ENCODE measurements at places on chromosomes 16 and 17. TPM values are rescaled to one million over a fixed set of nuclear protein-coding genes. Genes with fewer than 3 reads are reported as not detected.

DNA sequence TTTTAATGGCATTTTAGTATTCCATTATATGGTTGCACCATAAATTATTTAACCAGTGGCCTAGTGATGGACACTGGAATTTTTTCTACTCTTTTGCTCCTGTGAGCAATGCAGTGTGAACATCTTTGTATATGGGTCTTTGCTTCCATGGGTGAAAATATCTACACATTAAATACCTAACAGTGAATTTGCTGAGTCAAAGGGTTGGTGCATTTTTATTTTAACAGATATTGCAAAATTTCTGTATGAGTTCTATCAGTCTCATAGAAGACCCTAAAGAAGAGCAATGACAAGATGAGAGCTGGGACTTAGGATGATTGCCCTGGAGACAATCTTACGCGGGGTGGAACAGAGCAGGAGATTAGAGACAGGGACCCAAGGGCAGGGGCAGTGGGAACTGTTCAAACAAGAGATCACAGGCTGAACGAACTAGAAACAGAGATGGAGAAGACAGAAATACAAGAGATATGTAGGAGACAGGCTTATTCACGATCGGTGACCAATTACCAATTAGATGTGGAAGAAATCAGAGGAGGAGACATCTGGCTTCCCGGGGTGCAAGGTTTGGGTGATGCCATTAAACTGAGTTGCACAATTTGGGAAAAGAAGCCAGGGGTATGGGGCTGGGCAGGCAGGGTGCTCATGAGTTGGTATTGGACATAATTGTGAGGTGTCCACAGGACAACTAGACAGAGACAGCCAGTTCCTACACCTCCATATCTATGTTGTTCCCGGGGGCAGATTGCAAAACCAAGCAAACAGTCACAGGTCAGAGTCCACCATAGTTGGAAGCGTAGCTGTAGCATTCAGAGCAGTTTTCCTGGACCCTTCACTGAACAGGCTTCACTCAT, 39.9 kb upstream of the LONP2 start:
- no peak overlapping the region for H3K27ac ChIP-seq
- no peaks in the 10 kb centered on the region for H3K4me1 ChIP-seq
- no peaks in the 10 kb centered on the region for H3K36me3 ChIP-seq
- peaks cover 5% of the 10 kb centered on the region for H3K27me3 ChIP-seq
- no peak overlapping the region for H3K4me3 ChIP-seq

- H3K4me3 ChIP-seq = no peak overlapping the region
- H3K27me3 ChIP-seq = no peaks in the 10 kb centered on the region
- H3K36me3 ChIP-seq = peaks cover 31% of the 10 kb centered on the region
- DNase-seq = no peak
- H3K27ac ChIP-seq = no peak overlapping the region
Observed at GRCh38 chr17:16281351-16281750, 64.3 kb downstream of the PIGL start.

GRCh38 chr16:19785081-19785480, 67.0 kb downstream of the IQCK start:
- no peak overlapping the region for H3K4me3 ChIP-seq
- DNase-seq = no peak
- H3K27ac ChIP-seq = no peak overlapping the region
- H3K27me3 ChIP-seq = no peaks in the 10 kb centered on the region
- H3K4me1 ChIP-seq = no peaks in the 10 kb centered on the region

DNA sequence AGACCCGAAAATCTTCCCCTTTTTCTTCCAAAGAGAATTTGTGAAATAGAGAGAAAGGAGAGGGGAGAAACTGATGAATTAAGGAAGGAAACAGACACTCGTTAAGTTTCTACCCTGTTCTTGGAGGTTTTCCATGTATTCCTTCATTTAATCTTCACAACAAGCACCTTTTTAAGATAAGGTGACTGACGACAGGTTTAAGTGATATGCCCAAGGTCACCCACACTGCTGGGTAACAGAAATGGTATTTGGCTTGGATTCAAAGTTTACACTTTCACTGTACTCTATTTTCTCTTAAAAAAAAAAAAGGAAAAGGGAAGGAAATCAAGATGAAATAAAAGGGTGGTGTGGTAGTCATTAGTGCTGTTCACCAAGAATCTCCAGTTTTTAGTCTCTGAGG, 33.5 kb upstream of the TOX3 start:
- DNase-seq = no peak
- no peaks in the 10 kb centered on the region for H3K4me1 ChIP-seq
- H3K4me3 ChIP-seq = no peak overlapping the region
- no peak overlapping the region for H3K27ac ChIP-seq
- H3K27me3 ChIP-seq = no peaks in the 10 kb centered on the region
- no peaks in the 10 kb centered on the region for H3K36me3 ChIP-seq

GRCh38 chr16:19223235-19224170, 55.5 kb downstream of the SYT17 start:
- DNase-seq = peak; percentile 76
- no peak overlapping the region for H3K4me3 ChIP-seq
- H3K27me3 ChIP-seq = peaks cover 11% of the 10 kb centered on the region
- H3K27ac ChIP-seq = no peak overlapping the region

GRCh38 chr17:8053600-8053999, 14.7 kb downstream of the ALOX15B start:
- H3K27ac ChIP-seq = no peak overlapping the region
- H3K27me3 ChIP-seq = peaks cover 12% of the 10 kb centered on the region
- H3K4me1 ChIP-seq = peaks cover 4% of the 10 kb centered on the region
- no peaks in the 10 kb centered on the region for H3K36me3 ChIP-seq

- H3K4me3 ChIP-seq = no peak overlapping the region
- peaks cover 3% of the 10 kb centered on the region for H3K4me1 ChIP-seq
- peaks cover 5% of the 10 kb centered on the region for H3K27me3 ChIP-seq
- no peak for DNase-seq
Observed at GRCh38 chr17:81304196-81305015, 9.3 kb upstream of the SLC38A10 start.

DNA sequence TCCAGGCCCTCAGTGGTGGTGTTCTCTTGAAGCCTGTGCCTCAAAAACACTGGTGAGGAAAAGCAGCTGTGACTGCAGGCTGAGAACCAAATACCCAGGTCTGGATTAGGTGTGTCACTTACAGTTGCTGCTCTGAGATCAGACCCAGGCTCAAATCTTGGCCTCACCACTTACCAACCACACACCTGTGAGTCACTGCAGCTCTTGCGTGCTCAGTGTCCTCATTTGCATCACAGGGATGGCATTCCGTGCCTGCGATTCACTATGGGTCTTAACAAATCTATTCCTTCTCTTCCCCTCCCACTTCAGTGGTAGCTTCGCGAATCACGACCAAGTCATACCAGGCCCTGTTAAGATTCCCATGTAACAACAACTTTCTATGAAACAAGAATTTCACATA, 233.4 kb upstream of the HSBP1 start:
- no peaks in the 10 kb centered on the region for H3K4me1 ChIP-seq
- no peak overlapping the region for H3K27ac ChIP-seq
- H3K4me3 ChIP-seq = no peak overlapping the region
- DNase-seq = no peak
- peaks cover 2% of the 10 kb centered on the region for H3K27me3 ChIP-seq
- H3K36me3 ChIP-seq = no peaks in the 10 kb centered on the region

DNA sequence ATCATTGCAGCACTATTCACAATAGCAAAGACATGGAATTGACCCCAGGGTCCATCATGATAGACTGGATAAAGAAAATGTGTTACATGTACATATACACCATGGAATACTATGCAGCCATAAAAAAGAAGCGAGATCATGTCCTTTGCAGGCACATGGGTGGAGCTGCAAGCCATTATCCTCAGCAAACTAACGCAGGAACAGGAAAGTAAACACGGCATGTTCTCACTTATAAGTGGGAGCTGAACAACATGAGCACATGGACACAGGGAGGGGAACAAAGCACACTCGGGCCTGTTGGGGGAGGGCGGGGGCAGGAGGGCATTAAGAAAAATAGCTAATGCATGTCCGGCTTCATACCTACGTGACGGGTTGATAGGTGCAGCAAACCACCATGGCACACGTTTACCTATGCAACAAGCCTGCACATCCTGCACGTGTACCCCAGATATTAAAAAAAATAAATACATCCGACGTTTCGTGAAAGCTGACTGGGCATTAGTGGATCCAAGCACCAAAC, 28.9 kb downstream of the ZNF778 start:
- no peaks in the 10 kb centered on the region for H3K27me3 ChIP-seq
- peaks cover 10% of the 10 kb centered on the region for H3K36me3 ChIP-seq
- H3K4me1 ChIP-seq = peaks cover 15% of the 10 kb centered on the region

GRCh38 chr17:67942810-67943209, 53.5 kb downstream of the C17orf58 start:
- no peak overlapping the region for H3K4me3 ChIP-seq
- peak; percentile 23 for DNase-seq
- no peaks in the 10 kb centered on the region for H3K4me1 ChIP-seq
- no peaks in the 10 kb centered on the region for H3K27me3 ChIP-seq
- no peak overlapping the region for H3K27ac ChIP-seq

GRCh38 chr16:65679785-65680184, 557.9 kb upstream of the CDH11 start:
- no peak overlapping the region for H3K4me3 ChIP-seq
- no peak for DNase-seq
- no peaks in the 10 kb centered on the region for H3K4me1 ChIP-seq
- no peaks in the 10 kb centered on the region for H3K36me3 ChIP-seq
- no peak overlapping the region for H3K27ac ChIP-seq

DNA sequence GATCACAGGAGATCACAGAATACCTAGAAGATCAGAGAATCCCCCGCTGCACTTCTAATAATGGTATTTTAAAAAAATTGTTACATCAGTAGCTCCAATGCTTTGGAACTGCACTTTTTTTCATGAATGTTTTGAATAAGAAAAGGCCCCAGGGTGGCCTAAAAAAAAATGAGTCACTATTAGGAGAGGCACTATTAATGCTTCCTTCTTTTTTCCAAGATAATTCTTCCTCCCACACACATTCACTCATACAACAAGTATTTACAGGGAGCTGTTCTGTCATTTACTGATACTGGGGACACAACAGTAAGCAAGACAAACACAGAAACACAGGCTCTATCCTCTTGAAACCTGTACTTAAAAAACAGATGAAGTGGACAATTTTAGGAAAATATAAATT, 675 bp upstream of the PDZD9 start:
- peaks cover 7% of the 10 kb centered on the region for H3K4me1 ChIP-seq
- no peak for DNase-seq
- H3K27ac ChIP-seq = no peak overlapping the region
- H3K4me3 ChIP-seq = no peak overlapping the region
- H3K27me3 ChIP-seq = no peaks in the 10 kb centered on the region
- no peaks in the 10 kb centered on the region for H3K36me3 ChIP-seq

- no peak overlapping the region for H3K27ac ChIP-seq
- H3K36me3 ChIP-seq = no peaks in the 10 kb centered on the region
- no peak for DNase-seq
- no peaks in the 10 kb centered on the region for H3K4me1 ChIP-seq
- H3K4me3 ChIP-seq = no peak overlapping the region
Observed at GRCh38 chr17:71765437-71765836, 355.4 kb upstream of the SOX9 start.

DNA sequence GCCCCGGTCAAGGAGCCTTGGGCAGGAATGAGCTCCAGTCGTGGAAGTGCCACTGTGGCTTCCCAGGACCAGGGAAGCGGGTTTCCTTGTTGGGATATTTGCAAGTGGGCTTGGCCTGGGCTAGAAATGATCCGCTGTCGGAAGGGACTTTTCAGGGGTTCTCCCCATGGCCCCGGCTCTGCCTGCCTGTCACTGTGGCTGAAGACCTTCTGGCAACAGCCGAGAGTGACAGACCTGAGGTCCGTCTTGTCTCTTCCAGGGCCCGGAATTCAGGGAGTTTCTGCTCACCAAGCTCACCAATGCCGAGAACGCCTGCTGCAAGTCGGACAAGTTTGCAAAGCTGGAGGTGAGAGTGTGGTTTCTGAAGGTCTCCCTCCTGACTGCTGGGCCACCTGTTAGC, 57.7 kb downstream of the OR1D5 start:
- H3K4me3 ChIP-seq = no peak overlapping the region
- DNase-seq = no peak
- no peak overlapping the region for H3K27ac ChIP-seq
- peaks cover 25% of the 10 kb centered on the region for H3K4me1 ChIP-seq

GRCh38 chr17:6430769-6431168, 4.2 kb downstream of the AIPL1 start:
- peak; percentile 37 for DNase-seq
- no peak overlapping the region for H3K27ac ChIP-seq
- H3K4me3 ChIP-seq = no peak overlapping the region
- peaks cover 8% of the 10 kb centered on the region for H3K27me3 ChIP-seq
- peaks cover 6% of the 10 kb centered on the region for H3K36me3 ChIP-seq

GRCh38 chr16:75593825-75594820, 27.9 kb downstream of the GABARAPL2 start:
- no peaks in the 10 kb centered on the region for H3K27me3 ChIP-seq
- peak; percentile 42 for DNase-seq
- peaks cover 28% of the 10 kb centered on the region for H3K36me3 ChIP-seq
- no peak overlapping the region for H3K4me3 ChIP-seq
- H3K27ac ChIP-seq = peak overlapping the region; percentile 71

DNA sequence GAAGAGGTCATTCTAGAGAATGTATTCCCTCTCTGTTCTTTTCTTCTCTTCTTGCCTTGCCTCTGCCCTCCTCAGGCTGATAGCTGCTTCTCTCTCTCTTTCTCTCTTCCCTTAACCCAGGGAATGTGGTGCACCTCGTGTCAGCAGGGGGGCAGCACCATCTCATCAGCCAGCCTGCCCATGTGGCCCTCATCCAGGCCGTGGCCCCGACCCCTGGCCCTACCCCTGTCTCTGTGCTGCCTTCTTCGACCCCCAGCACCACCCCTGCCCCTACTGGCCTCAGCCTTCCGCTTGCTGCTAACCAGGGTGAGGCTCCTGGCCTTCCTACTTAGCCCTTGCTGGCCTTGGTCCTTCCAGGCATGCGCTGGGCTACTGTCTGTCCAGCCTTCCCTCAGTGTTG, 23.5 kb downstream of the SRCAP start:
- no peak overlapping the region for H3K27ac ChIP-seq
- no peaks in the 10 kb centered on the region for H3K27me3 ChIP-seq
- H3K4me3 ChIP-seq = no peak overlapping the region

DNA sequence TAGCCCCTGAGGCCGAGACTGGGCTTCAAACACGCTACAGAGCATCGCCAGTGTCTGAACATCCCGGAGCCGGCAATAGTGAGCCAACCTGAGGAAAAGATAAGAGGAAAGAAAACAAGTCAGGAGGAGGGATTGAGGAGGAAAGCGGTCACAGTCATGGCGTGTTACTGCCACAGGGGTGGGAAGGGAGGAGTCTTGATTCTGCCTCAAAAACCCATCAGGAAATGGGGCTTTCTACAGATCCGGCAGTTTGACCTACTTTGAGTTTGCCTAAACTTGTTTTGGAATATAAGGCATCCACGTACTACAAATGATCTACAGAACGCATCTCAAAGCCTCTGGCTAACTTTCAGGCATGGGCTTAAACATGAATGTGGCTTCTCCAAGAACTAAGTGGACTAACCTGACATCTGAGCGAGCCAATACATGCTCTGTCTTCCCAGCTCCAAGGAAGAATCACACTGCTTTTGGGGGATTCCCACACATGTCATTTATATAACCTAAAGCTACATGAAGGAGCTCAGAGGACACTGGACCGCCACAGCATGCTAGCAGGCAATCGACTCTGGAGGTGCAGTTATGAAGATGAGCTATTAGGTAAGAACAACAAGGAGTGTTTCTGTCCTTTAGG, 96.6 kb downstream of the WDR59 start:
- peaks cover 51% of the 10 kb centered on the region for H3K36me3 ChIP-seq
- H3K27me3 ChIP-seq = no peaks in the 10 kb centered on the region
- no peak overlapping the region for H3K27ac ChIP-seq
- peaks cover 3% of the 10 kb centered on the region for H3K4me1 ChIP-seq

Gene CDC27
- 166 TPM for total RNA-seq

Gene NDE1
- total RNA-seq = 117 TPM

Gene ACE
- 0.46 TPM for total RNA-seq

Gene CMIP
- total RNA-seq = 40.3 TPM

Gene MYL4
- not detected for total RNA-seq

Gene KAT2A
- total RNA-seq = 54.8 TPM

Gene SLC52A1
- 0.16 TPM for total RNA-seq

Gene CCL3
- 287 TPM for total RNA-seq

Gene CRYM
- not detected for total RNA-seq

Gene SMG1
- total RNA-seq = 82.2 TPM

Gene KCTD19
- total RNA-seq = 1.8 TPM
